Fibroblast of the conjunctiva (primary cell): ENCODE measurements at places on chromosomes 12 and 14.

- no peak for DNase-seq
Observed at GRCh38 chr12:26696048-26696612, 136.9 kb downstream of the ITPR2 start.

- no peak for DNase-seq
Observed at GRCh38 chr12:67068204-67068731, 200.9 kb upstream of the CAND1 start.

DNA sequence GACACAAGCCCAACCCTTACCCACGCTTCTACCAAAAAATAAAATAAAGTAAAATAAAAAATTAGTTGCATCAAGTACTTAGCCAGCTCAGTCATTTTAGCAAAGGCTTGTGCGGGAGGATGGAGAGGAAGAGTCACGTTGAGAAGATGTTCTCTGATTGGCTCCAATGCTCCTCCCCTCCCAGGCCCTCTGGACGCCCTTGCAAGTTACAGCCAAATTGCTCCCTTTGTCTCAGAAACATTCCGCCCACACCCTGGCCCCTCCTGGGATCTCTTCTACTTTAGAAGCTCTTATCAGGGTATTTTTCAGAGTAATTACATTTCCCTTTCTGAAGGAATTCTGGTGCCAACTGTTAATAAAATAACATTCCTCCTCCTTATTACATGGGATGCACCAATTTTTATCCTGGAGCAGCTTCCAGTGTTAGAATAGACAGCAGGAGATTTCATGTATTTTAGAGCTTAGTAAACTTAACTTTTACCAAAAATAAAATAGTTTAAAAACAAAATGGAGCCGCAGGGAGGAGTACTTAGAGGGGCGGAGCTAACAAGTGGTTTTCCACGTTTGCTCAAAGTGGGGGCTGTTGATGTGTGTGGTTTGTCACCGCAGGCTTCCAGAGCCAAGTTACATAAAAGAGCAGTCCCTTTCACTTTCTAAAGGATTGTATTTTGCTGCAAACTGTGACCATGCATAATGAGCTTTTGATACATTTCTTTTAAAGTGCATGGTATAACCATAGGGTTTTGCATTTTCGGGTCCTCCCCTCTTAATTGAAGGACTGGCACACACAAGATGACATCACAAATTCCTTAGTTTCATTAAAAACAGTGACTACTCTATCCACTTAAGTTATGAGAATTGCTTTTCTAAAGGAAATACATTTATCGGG lies 71.7 kb upstream of the RAP1B start:
- peak; percentile 21 for DNase-seq

- no peak for DNase-seq
Observed at GRCh38 chr12:11885261-11886038, 185.3 kb upstream of the BCL2L14 start.

DNA sequence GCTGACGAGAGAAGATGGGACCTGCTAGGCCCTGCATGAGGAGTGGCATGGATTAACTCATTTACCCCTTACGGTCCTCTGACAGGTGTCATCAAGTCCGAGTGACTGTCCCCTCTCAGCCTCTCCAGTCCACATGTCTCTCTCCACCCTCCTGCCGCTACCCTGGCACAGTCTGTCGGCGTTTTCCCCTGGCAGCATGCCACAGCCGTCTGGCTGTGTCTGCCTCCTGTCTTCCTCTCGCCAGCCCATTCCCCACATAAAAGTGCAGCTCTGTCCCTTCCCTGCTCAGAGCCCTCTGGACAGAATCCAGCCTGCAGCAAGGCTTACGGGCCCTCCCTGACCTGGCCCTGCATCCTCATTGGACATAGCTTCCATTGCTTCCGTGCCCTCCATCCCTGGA lies 45.6 kb downstream of the UBE3B start:
- DNase-seq: no peak

GRCh38 chr14:93862265-93862664 lies 64.9 kb upstream of the FAM181A start:
- no peak for DNase-seq

DNA sequence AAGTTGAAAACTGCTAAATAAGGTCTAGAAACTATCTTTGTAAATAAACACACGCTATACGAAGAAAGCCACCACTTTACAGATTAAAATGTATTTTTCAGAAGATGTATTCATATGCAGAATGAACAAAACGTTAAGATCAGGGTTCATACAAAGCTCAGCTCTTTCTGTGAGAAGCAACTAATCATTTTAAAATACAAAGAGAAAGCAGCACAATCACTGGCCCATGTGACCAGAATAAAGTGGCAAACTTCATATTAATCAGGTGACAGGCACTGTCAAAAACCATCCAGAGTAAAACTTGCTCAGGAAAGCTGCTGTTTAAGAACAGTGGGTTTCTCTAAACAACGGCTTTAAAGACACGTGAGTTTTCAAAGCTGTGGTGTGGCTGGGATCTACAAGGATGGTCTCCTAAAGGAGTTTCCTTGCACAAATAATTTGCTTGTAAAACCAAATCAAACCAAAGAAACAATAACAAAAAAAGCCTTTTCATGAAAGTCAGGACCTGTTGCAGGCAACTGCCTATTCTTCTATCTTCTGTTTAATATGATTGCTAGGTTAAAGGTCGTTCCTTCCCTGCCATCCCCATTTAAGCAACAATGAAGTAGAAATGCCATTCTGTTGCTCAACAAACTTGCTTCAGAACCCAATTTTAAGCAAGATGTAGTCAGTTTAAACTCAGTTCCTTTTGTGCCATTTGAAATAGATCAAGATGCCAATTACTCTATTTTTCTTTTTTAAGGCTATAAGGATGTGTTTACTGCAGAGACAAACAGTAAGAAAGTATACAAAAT lies 22.3 kb downstream of the SEL1L start:
- no peak for DNase-seq

DNA sequence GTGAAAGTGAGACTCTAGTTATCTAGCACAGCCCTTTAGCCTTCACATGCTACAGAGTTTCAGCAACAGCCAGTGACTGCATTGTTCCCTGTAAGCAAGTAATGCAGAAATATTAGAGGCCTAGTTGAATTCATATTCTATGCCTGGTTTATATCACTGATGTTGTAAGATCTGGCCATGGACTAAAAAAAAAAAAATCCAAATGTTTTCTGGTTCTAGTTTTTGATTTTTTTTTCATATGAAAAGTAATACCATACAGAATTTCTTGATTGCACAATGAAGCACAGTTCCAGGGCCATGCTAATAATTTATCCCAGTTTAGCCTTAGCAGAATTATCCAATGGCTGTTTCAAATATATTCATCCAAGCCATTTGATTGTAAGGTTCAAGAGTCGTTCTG lies 341.5 kb upstream of the DDHD1 start:
- DNase-seq: no peak

- no peak for DNase-seq
Observed at GRCh38 chr12:99981639-99982190, 3.0 kb downstream of the ANKS1B start.

- DNase-seq: no peak
Observed at GRCh38 chr12:31752450-31752849, 23.6 kb upstream of the AMN1 start.

DNA sequence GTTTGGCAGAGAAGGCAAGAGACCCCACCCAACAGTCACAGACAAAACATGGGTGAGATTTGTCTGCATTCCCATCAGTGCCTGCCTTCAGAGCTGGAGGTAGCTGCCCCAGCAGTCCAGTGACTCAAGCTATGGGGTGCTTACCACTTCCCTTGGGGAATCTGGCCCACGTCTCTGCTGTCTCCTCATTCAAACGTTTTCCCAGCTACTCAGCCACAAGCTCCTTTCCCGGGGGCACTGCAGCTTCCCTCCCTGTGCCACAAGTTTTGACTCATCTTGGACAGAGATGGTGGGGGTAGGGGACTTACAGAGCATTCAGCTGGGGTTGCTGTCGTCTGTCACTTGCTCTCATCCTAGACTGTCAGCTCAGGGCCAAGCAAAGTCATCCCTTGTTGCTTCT lies 66.6 kb downstream of the FBXL14 start:
- no peak for DNase-seq

DNA sequence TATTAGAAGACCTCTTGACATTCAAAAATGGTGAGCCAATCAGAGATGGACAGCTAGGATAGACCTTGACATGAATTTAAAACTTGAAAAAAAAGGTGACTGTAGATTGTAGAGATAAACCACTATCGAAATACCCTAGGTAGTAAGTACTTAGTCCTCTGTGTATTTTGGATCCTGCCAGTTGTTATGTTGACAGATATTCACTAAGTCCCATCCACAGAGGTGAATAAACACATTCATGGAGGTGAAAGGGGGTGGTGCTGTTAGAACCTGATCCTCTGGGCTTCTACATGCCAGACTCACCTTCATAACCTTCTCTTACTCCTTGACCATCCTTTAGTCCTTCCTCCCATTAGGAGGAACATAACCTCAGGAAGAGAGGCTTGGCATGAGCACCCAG lies 72.3 kb downstream of the OTX2 start:
- DNase-seq: no peak

GRCh38 chr14:95498622-95499353 lies 17.7 kb downstream of the SYNE3 start:
- no peak for DNase-seq

DNA sequence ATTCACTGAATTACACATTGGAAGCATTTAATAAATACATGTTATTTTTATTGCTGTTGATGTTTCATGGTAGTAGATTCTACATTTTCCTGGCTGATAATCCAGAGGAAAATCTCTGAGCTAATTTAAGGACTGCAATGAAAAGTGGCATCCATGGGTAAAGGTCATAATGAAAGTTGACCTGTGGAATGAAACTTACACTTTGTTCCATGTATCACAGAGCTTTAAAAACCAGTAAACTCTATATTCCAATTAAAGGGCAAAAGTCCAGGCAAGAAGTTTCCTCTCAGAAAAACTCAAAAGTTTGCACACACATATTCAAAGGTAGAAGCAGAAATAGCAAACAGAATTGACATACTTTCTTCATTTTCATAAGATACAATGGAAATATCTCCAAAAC lies 44.8 kb upstream of the MYF6 start:
- DNase-seq: no peak

DNA sequence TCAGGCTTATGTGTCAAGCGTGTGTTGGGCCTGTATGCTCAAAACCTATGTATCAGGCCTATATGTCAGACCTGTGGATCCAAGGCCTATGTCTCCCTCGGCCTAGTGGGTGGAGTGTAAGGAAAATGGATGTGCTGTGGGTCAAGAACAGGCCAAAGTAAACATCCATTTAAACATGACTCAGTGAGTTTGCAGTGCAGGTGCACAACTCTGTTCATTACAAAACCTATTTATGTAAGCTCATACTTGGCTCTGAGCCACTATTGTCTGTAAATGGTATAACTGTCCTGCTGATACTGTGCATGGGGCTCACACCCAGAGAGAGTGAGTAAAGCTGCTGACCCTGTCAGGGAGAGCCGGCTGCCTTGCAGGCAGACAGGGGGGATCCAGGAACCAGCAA lies 249.7 kb upstream of the AVPR1A start:
- DNase-seq: no peak

- no peak for DNase-seq
Observed at GRCh38 chr12:71947645-71948105, 9.0 kb downstream of the TPH2 start.

DNA sequence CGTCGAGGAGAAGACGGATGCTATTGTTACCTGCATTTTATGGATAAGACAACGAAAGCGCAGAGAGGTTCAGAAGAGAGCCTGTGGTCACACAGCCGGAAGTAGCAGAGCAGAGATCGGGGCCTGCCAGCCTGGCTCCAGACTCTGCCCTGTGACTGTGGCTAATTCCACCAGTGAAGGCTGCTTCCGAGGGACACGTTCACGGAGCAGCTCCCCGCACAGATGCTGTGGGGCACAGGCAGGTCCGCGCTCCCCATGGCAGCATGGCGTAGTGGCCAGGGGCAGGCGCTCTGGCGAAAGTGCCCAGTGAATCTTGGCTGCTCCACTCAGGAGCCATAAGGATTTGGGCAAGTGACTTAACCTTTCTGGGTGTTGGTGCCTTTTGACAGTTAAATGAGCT lies 9.8 kb downstream of the RIMBP2 start:
- DNase-seq: no peak

GRCh38 chr12:108806346-108806745 lies 51.0 kb downstream of the SSH1 start:
- no peak for DNase-seq

DNA sequence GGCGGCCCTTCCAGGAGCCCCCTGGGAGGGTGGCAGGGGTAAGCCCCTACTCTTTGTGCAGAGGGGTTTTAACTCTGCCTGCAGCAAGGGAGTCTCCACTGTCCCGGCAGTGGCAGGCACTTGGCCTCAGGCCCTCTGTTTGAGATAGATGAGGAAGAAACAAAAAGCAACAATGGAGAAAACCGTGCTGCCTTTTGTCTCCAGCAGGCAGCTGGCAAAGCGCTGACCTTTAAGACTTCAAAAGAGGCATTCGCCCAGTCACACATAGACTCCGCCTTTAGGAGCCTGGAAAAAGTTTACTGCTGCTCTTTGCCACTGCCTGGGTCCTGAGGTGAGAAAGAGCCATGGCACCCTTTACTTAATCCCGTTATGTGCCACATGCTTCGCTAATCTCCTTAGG lies 158.2 kb upstream of the NTF3 start:
- DNase-seq: no peak

DNA sequence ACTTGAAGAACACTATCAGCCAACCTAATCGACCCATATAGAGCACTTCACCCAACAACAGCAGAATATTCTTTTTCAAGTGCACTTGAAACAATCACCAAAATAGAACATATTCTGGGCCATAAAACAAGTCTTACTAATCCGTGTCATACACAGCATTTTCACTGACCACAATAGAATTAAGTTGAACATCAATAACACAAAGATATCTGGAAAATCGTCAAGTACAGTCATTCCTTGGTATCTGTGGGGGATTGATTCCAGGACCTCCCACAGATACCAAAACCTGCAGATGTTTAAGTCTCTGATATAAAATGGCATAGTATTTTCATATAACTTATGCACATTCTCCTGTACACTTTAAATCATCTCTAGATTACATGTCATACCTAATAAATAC lies 295.7 kb downstream of the BCL11B start:
- no peak for DNase-seq

DNA sequence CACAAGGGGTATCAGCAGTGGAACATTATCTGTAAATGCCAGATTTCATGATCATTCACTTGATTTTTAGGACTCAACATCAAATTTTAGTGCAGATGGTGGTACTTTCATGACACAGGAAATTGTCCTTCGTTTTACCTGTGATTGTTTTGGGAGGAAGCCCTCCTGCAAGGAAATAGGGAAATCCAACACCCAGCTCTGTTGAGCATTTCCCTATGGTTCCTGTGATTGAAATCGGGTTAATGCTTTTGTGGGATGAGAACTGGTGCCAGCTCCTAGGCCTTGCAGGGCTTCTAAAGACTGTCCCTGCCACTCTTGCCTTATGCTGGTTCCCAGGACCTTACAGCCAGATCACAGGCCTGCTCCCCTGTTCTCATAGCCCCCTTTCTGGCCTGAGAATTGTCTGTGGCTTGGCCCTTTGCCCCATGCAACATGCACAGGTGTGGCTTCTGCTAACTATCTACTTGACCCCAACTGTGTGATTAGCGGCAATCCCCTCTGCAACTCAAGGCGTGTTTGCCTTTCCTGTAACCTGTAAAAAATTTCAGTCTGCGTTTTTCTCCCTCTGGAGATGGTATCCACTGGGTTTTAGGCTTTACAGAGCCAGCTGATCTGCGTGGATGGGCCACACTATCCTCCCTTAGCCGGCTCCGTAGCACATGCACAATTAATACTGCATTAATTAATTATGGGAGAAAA lies 112.5 kb downstream of the ETV6 start:
- no peak for DNase-seq

- DNase-seq: no peak
Observed at GRCh38 chr12:71442567-71442931, 3.0 kb downstream of the LGR5 start.
